Cerebellar nuclear complex (tissue), 1 donor: ENCODE measurements at places on chromosomes 7 and 10.

DNA sequence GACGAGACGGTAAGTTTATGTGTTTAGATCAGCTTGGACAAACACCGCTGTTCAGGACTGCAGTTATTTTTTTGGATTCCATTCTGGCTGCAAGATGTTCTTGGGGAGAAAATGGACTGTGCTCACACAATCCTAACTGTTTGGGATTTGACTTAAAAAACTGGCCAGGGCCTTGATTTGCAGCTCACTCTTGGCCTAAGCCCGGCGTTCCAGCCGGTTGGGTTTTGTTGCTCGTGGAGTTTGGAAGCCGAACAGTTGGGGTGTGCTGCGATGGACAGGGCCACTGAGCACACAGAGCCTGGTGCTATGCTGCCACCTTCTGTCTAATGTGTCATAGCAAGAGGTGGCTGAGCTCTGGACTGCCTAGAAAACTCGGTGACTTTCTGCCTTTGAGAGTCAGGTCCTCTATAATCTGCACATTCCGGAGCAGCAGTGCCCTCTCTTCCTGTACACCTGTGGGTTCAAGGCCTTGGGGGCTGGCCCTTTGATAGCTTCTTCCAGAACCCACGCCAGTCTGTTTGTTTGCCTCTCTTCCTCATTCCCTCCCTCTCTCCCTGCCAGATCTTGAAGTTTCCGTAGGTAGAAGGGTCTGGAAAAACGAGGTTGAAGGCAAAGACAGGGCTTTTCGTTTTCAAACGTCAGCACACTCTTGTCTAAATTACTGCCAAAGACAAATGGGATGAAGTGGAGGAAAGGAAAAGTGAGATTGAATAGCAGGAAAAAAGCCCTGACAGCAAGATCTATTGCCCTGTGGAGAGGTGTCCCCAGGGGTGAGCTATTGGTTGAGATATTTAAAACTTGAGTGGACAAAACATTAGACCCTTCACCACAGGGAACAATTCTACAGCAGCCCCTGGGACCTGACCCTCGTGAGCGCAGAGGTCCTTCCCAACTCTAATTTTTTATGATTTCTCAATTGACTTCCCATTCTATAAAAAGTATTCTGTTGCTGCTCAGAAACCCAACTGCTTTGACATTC, 167.5 kb upstream of the HABP2 start:
- DNase-seq: no peak

GRCh38 chr7:80641548-80641947, 3.1 kb downstream of the CD36 start:
- DNase-seq: no peak

- DNase-seq: no peak
Observed at GRCh38 chr10:50992972-50993766, 81.1 kb upstream of the PRKG1 start.

DNA sequence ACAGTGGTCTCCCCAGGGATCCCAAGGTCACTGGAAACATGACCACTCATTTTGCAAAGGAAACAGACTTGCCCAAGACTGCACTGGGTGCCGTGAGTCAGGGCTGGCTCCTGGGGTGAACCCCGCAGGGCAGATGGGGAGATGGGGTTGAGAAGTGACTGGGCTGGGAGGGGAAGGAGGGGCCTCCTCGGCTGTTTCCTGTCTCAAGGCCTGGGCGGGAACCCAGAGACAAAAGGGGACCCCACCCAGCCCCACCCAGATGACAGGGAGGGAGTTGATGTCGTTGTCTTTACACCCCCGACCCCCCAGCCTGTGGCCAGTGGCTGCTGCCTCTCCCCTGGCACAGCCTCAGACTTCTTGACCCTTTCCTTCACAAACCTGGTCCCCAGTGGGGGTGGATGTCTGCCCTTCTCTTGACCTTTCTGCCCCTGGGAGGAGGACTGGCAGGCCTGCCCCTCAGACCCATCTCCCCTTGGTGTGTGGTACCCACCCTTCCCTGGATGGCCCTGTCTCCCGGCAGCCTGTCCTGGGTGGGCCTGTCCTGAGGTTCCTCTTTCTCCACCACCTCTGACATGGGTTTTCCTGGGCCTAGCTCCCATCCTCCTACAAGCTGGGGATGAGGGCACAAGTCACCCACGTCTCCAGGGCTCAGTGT, 1.4 kb downstream of the MYO1G start:
- no peak for DNase-seq

- DNase-seq: no peak
Observed at GRCh38 chr7:86644282-86645224, 844 bp downstream of the GRM3 start.

DNA sequence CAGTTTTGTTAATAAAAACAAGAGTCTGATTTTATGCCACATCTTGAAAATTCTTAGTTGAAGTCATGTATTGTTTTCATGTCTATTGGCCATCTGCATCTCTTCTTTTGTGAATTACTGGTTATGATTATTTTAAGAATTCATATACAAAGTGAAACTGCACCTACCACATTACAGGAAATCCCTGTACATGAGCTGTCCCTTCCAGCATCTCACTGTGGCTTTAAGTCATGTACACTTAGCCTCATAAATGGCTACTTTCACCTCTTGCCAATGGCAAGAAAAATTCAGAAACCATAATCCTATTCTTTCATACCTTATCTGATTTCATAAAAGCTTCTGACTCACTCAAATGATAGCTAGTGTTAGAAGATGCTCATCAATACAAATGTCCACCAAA, 48.6 kb downstream of the CRTAC1 start:
- DNase-seq: no peak

DNA sequence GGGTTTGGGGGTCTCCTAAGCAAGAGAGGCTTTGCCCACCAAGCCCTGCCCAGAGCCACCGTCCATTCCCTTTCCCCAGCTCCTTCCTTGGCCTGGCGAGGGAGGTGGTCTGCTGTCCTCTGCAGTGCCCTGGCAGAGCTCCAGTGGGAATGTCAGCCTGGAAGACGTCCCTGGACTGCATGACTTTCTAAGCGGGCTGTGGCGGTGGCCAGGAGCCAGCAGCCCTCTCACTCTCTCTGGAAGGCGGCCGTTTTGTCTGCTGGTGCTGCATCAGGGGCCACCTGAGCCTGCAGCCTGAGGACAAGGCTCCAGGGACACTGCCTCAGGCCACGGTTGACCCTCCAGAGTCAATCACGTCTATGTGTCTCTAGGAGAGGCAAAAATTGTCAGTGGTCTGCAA, 271.0 kb downstream of the SKAP2 start:
- DNase-seq: no peak

- no peak for DNase-seq
Observed at GRCh38 chr7:124257638-124258308, 224.9 kb upstream of the TMEM229A start.

- no peak for DNase-seq
Observed at GRCh38 chr10:114395366-114396022, 8.8 kb downstream of the AFAP1L2 start.

DNA sequence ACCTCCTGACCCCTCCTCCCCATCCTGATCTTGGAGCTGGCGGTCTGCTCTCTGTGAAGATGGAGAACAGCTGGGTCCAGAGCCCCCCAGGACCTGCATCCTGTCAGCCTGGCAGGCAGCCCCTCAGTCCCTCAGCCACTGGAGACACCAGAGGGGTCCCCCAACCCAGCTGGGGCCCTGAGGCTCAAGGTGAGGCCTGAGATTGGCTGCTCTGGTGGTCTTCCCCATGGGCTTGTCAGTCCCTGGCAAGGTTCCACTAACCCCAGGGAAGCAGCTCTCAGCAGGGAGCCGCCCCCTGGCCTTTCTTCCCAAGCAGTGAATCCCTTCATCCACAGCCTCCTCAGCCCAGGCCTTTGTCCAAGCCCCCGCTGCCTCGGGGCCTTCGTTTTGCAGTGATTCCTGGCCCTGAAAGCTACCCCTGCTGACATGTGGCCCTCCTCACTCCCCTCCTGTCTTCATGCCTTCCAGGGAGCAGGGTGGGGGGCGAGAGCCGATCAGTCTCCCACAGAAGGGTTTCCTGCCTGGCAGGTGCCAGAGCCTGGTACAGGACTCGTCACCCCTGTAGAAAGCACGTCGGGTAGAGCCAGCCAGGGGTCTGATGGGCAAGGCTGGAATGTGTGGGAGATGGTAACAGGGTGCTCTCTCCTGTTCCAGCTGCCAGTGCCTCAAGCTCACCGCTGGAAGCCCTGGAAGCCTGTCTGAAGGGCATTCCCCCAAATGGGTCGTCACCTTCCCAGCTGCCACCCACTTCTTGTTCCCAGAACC, 48.5 kb downstream of the ZNF467 start:
- DNase-seq: no peak

DNA sequence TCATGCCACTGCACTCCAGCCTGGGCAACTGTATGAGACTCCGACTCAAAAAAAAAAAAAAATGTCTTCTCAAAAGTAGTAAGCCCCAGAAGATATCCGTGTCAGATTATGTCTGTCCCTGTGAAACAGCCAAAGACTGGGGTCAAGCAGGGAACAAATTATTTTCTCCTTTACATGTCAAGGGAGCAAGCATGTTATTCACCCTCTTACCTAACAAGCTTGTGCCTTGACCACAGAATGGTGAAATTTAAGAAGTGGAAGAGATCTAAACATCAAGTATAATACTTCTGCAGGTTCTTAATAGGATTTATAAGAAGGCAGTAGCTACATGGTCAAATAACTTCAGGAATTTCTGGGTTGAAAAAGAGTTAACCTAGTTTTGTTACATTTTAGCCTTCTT, 187.9 kb downstream of the ZNF365 start:
- DNase-seq: no peak

DNA sequence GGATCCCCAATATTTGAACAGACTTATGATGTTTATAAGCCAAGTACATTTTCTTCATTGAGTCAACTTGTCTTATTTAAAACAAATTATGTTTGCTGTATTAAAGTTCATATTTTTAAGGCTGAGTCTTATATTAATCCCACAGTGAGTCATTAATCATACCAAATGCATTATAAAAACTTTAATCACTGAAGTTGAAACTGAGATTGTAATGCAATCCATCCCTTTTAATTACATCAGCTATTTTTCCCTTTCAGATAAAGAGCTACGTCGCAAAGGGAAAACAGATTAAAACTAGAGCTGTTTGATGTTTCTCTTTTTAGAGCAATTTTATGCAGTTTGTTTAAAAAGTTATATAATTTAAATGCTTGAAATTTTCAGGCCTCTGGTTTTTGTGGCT, 183.0 kb downstream of the ARID5B start:
- DNase-seq: no peak

GRCh38 chr7:127878791-127879190, 152.4 kb downstream of the LRRC4 start:
- DNase-seq: no peak

DNA sequence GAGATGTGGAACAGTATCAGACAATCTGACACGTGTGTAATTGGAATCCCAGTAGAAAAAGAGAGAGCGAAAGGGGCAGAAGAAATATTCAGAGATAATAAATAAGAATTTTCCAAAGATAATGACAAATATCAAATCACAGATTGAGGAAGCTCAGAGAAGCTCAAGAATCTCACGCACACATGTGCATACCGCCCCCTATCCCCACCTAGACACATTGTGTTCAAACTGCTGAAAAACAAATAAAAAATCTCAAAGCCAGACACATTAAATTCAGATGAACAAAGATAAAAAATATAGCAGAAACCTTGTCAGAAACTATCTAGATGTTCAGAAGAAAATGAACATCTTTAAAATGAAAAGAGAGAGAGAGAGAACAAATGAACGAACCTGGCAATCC, 17.2 kb downstream of the SFR1 start:
- no peak for DNase-seq

GRCh38 chr10:62577666-62578291, 203.6 kb downstream of the ZNF365 start:
- no peak for DNase-seq

DNA sequence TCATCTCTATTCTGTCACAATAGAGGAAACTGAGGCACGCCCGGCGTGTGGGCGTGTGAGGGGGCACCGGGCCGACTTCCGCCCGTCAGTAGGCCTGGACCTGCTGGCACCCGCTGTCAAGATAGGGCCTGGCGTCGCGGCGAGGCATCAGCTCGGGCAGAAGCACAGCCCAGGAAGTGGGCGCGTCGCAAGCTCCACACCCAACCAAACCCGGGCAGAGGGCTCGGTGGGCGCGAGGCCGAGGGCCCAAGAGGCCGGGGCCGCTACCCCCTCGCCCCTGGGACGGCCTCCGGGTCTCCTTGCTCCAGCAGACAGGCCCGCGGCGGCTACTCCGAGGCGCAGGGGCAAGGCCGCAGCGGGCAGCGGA, 91.2 kb downstream of the SPAG6 start:
- no peak for DNase-seq

GRCh38 chr10:99938563-99938962, 71.2 kb downstream of the DNMBP start:
- DNase-seq: no peak

GRCh38 chr10:132187430-132188138, 836 bp downstream of the DPYSL4 start:
- DNase-seq: no peak

GRCh38 chr7:156722043-156722826, 81.7 kb downstream of the RNF32 start:
- DNase-seq: no peak

DNA sequence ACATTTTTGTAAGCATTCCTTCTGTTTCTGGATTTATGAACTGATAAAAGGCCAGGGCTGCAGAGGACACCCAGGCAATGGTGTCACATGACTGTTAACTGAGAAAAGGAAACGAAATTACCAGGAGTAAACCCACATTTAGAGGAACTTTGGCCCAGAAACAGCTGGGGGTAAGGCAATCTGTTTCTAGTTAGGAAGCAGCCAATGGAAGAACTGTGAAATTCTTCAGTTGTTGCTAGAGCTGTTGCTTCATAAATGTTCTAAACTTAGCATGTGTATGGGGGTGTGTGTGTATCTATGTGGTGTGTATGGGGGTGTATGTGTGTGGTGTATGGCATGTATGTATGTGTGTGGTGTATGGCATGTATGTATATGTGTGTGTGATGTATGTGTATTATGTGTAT, 11.8 kb upstream of the PDCD4 start:
- DNase-seq: no peak

DNA sequence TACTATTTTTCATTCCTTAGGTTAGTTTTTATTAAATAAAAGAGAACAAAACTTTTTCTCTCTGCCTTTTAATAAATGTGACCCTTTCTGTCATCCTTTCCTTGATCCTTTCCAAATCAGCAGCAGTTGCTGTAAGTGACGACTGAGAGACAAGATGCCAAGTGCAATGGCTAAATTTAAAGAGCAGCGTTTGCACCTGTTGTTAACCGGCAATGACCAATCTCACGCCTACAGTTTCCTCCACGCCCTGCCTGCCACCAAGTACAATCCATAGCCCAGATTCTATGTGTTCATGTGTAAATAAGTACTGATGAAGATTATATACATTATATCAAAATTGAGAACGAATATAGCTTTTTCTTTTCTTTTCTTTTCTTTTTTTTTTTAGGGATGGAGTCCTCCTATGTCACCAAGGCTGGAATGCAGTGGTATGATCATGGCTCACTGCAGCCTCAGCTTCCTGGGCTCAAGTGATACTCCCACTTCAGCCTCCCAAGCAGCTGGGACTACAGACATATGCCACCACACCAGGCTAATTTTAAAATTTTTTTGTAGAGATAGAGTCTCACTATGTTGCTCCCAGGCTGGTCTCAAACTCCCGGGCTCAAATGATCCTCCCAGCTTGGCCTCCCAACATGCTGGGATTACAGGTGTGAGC, 6.5 kb upstream of the MCU start:
- no peak for DNase-seq
